ENCODE measurements at places on chromosomes 12 and 14.
A peak's percentile ranks its signal among the peaks of the same experiment; 100 is the strongest.

- no peak for DNase-seq
Observed at GRCh38 chr12:119302451-119303080, 32.0 kb upstream of the CCDC60 start.

DNA sequence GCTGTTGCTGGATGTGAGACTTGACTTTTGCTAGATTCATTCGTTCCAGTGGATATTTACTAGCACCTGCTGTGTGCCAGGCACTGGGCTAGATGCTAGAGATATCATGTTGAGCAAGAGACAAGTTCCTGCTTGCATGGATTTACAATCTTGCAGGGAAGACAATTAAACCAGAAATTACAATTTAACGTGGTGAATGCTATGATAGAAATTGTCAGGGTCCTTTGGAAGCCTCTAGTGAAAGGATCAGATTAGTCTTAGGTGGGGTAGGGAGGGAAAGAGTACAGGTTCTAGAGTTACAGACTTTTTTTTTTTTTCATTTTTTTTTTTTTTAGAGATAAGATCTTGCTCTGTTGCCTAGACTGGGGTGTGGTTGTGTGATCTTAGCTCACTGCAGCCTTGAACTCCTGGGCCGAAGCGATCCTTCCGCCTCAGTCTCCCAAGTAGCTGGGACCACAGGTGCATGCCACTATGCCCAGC is 36.7 kb downstream of the SPATS2 start:
- peak; percentile 13 for DNase-seq

DNA sequence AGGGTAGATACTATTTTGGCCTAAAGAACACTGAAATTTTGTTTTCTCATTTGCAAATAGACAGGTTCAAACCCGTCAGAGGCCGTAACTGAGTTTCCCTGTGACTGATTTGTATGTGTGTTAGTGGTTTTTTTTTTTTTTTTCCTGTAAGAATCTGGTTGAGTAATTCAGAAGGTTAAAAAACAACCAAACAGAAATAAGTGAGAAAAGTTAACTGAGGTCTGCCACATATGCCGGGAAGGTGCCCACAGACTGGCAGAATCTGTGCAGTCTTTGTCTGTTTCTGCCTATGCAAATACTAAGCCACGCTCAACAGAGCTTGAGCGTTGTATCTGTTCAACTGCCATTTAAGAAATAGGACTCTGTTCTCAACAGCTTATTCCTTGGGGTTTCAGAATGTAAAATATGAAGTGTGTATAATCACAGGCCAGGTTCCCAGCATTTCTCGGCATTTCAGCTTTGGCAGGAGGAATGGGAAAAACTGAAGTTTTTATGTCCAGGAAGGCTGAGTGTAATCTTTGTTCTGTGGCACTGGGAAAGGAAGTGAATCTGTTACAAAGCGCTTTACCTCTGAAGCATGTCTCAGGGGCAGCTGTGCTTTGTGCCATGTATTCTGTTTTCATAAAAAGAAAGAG is 181.9 kb downstream of the PRKCH start:
- peak; percentile 63 for DNase-seq

DNA sequence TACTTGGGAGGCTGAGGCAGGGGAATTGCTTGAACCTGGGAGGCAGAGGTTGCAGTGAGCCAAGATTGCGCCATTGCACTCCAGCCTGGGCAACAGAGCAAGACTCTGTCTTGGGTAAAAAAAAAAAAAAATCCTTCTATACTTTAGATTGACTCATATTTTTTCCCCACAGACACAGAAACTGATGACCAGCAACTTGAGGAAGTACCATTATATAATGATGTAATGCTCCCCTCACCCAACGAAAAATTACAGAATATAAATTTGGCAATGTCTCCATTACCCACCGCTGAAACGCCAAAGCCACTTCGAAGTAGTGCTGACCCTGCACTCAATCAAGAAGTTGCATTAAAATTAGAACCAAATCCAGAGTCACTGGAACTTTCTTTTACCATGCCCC is 24.3 kb upstream of the SNAPC1 start:
- no peak for DNase-seq

GRCh38 chr12:105581420-105581819 is 250.9 kb downstream of the C12orf75 start:
- DNase-seq, result no peak

- no peak for DNase-seq
Observed at GRCh38 chr12:50927766-50928224, 24.5 kb upstream of the HIGD1C start.

GRCh38 chr12:102480406-102480805 is at the start of gene IGF1:
Gene IGF1 (minus strand): TSS chr12:102480563. CDS start chr12:102480381, 182 bp downstream.
- DNase-seq, result peak; percentile 47

DNA sequence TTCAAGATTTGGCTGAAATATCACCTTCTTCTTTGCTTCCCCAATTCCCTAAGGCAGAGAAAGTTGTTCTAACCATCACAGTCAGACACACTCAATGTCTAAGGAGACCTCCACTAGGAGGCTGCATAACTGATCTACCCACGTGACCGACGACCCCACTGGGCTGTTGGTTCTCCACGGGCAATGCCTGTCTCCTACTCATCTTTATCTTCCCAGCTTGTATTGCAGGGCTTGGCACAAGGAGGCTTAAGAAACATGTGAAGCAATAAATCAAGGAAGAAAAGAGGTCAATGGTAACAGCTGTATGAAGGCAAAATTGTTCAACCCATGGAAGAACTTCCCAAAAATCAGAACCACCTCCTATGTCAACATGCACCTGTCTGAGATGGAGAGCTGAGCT is 27.1 kb downstream of the NT5DC3 start:
- DNase-seq, result no peak

GRCh38 chr12:115382681-115383080 is 698.7 kb upstream of the TBX3 start:
- DNase-seq, result no peak

- DNase-seq, result no peak
Observed at GRCh38 chr12:31494455-31494854, 96.5 kb downstream of the DENND5B start.

DNA sequence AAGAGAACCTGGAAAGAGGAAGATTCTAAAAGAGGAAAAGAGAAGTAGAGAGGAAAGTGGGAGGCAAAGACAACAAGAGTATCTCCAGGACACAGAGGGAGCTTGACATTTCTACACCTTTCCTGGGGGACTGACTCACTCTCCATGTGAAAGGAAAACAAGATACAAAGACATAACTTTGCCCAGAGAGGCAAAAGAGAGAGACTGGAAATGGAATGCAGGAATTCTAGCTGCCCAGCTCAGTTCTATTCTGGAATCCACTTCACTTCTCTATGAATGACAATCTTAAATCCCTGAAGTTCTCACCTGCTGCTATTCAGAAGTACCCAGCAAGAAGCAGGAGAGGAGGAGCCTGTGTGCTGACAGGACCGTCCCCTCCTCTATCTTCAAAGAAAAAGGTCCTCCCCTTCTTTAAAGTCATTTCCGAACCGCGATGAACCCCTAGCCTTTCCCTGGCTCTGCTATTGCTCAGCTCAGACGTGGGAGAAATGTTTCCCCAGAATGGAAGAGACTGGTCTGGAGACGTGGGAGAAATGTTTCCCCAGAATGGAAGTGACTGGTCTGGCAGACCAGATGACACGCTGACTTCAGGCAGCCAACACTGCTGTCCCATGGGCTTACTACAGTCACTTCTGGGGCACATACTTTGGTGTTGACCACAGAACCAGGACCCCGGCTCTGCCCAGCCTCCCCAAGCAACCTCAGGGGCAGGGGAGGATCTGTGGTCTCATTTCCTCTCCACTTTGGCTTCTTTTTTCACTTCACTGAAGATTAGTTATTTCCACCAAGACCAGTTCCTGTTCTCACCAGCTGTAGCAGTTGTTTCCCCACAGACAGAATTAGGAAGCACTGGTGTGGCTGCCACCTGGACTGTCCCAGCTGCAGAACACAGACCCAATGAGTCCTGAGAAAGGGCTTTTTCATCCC is 8.3 kb downstream of the FMNL3 start:
- DNase-seq, result peak; percentile 57

DNA sequence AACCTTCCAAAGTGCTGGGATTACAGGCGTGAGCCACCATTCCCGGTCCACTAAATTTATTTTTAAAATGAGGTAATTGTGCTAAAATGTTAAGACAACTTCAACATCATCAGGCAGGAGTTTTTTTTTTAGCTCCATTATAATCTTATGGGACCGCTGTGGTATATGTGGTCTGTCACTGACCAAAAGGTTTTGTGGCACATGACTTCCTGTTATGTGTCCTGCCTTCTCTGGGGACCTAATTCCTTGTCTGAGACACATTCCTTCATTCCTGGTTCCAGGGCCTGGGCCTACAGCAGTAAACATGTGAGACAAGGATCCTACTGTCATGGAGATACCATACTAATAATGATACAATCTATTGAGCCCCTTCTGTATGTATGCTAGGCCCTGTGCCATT is 4.9 kb downstream of the TEX52 start:
- DNase-seq, result no peak

DNA sequence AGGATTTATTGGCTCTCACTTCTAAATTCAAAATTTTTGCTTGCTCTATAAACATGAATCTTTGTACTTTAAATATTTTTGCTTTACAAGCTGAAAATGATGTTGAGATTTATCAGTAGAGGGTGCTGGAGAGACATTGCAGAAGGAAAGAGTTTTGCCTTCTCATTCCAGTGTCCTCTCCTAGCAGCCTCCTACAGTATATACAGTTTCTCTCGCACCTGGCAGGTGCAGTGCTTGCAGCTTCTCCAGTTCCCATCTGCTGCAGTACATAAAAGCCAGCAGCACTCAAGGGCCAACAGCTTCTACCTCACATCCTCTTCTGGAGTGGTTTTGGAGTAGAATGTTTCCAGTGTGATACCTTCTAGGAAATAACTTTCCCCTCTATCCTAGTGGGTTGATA is 601.8 kb upstream of the ATXN7L3B start:
- DNase-seq, result no peak

GRCh38 chr12:52691076-52691840 is 11.1 kb upstream of the KRT1 start:
- no peak for DNase-seq

DNA sequence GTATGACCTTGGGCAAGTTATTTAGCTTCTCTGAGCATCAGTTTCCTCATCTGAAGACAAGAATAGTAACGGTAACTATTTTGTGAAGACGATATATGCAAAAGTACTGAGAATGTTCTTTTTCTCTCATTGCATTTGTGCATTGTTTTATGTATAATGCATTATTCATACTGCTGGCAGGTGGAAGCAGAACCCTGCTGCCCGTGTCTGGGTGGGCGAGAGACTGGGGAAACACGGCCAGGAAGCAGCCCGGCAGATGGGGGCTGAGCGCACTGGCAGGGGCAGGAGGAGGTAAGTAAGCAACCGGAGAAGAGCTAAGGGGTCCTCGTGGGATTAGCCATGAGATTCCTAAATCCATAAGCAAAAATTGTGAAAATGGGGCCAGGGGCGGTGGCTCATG is 115.8 kb upstream of the MED13L start:
- DNase-seq, result no peak

DNA sequence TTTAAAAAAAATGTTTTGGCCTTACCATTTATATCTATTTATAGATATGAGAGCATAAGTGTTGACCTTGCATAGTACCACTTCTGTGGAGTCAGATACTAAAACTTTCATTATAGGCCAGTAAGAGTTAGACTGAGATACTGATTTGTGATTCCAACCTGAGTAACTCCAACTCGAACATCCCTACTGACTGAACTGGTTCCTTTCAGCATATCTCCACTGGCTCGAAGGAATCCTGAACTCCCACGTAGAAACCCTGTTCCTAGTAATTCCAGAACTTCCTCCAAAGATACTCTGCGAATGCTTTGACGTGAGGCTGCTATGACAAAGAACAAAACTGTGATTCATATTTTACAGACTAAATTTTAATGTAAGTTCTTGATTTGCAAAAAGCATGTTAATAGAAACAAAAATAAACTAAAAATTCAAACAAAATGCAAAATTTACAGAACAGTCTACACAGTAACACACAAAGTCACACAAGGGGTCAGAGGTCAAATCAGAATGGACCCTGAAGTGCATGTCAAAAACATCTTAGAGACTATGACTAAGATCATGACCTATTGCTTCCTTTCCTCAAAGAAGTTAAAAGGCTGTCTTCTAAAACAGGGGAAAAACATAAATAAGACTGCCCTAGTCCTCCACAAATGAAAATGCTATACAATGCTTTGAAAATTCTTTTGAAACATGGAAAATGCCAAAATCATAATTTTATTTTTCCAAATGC is 31.5 kb downstream of the HEATR5A start:
- no peak for DNase-seq

DNA sequence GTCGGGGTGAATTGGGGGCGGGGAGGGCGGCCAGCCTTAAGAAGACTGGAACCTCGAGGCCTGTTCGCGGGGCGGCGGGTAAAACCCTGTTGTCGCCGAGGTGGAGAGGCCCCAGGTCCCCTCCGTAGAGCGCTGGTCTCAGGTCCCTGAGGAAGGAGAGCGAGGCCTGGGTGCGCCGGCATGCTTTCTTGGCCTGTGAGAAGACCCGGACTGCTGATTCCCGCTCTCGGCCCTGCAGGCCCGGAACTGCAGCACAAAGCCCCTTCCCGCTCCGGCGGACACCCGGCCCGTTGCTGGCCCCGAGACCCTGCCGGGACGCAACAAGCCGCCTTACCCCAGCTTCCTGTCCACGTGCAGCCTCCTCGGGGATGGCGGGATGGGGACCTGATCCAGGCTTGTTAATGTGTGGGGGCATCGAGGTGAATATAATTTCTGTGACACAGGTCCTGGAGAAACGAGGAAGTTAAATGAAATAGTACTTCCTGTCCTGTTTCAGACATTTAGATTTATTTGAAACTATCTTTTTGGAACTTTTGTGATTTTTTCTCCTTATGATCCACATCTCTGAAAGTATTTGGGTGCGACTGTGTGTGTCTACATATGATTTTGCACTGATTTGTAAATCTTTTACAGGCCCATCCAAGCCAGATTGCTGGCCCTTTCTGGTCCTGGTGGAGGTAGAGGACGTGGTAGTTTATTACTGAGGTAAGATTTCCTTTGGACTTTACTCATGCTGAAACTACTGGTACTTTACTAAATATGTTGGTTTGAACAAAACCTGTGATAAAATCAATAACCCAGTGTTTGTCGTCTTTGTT is 600 bp downstream of the PNN start:
- peak; percentile 37 for DNase-seq

DNA sequence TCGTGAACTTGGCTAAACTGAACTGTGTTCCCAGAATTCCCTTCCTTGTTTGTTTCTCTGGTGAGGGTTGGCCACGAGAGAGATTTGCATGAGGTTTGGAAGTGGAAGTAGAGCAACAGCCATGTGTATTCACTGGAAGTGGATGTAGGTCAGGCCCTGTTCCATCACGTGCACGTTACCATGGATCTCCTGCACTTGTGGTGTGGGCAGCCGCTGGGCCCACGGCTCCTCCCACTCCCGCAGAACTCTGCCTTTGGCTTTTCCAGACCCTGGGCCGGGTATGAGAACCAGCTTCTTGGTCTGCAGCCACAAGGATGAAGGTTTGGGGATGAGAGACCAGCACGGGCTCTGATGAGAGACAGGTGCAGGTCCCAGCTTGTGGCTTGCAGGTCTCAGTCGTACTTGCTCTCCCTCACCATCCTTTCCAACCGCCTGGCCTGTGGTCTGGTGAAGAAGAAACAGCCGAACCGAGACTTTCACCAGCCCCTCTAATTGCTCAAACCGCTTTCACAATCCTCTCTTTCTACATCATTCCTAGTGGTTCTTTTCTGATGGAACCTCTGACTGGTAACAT is 94.9 kb downstream of the DUSP16 start:
- DNase-seq, result no peak

- DNase-seq, result no peak
Observed at GRCh38 chr12:10853776-10854175, 4.5 kb upstream of the PRR4 start.

- no peak for DNase-seq
Observed at GRCh38 chr14:52919971-52920370, 30.9 kb downstream of the FERMT2 start.

Measured in LHCN-M2 (cell line).